ENCODE measurements at places on chromosomes 4 and X.
A peak's percentile ranks its signal among the peaks of the same experiment; 100 is the strongest.

GRCh38 chrX:31931225-31931624 lies 859.4 kb upstream of the FTHL17 start:
- ATAC-seq = no peak

DNA sequence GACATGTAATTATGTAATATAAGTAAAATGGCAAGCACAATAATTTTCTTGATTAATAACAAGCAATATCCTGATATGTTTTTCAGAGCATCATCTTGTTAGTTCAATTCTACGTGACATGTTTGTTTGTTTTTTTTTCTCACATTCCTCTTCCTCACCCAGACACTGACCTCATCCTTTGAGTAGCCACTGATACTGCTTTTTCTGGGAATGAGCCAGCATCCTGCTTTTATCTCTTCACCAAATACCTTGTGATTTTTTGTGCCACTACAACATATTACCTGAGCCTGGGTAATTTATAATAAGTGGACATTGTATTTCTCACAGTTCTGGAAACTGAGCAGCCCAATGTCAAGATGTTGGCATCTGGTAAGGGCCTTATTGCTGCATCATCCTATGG lies 484.0 kb downstream of the NAF1 start:
- no peak for ATAC-seq

DNA sequence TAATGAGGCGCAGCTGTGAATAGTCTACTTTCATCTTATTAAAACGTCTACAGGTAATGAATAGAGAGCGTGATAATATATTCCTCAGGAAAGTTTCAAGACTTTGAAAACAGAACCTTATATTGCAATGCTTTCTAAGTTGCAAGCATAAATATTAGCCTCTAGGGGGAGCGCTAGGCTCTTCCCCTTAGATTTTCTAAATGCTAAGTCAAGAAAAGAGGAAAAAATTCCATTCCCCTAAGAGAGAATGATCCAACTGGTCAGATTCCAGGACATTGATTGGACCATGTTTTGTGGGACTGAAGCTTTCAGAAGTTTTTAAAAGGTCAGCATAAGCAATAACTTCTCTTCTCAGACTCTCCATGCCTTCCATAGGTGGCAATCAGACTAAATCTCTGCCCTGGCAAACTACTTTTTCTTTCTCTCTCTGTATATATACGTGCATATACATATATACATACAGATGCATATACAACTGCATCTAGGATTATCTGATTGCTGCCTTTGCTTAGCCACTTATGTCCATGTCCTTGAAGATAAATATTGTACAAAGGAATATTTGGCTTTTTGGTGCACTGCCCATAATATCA lies 492.9 kb downstream of the INPP4B start:
- ATAC-seq = peak; percentile 58

DNA sequence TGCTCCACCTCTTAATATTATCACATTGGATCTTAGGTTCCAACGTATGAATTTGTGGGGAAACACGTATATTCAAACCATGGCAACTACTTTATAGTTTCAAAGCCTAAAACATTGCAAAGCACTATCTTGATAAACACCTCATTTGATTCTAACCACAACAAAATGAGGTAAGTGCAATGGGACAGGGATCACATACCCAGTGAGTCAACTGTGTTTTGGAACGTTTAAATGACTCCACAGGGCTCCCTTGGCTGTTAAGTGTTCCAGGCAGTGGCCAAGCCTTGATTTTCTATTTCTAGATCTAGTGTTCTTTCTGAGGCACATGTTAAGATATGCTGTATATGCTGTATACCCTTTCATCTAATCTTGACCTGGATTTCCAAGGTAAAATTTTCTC lies 54.5 kb upstream of the C1QTNF7 start:
- no peak for ATAC-seq

GRCh38 chr4:79883290-79883689 lies 189.7 kb downstream of the ANTXR2 start:
- ATAC-seq = peak; percentile 77

DNA sequence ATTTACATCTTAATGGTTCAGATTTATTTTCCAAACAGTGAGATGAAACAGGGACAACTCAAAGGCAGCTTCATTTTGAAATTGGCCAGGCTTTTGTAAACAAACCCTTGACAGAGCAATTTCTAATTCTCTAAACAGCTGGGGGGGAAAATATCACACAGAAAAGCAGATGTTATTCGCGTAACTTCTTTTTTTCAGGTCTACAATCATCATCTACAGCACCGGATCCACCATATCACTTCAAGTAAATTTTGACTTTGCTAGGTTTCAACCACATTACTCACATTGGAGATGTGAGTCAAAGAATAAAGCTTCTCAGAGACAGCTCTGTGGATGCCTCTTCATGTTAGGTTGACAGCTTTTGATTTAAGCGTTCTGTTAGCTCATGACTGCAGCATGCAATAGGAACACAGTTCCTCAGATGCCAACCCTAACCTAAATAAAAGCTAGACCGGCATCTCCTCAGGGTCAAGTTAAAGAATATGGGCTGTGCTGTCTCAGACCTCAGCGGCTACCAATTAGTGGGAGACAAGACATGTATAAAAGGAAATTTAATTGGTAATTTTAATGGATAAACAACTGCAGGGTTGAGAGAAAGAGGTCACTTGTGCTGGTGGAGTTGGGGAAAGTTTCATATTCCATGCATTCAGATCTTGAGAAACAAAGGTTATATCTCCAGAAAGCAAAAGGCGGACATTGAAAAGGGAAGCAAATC lies 26.8 kb downstream of the AMELX start:
- no peak for ATAC-seq

- ATAC-seq = no peak
These were observed 297.6 kb downstream of the IDS start for GRCh38 chrX:149207518-149207917.

DNA sequence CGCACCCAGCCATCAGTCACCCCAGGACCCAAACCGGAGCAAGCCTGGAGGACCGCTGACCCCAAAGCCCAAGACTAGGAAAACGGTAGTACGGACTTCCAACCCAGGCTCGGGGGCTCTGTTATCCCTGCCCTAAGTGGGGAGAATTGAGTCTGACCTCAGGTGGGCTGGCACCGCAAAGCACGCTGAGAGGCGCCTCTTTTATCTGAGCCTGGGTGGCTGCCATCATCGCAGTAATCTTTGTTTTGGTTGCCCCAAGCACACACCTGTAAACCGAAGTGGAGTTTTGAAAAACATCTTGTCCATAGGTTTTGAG lies 894 bp upstream of the SH3RF1 start:
- ATAC-seq = no peak

DNA sequence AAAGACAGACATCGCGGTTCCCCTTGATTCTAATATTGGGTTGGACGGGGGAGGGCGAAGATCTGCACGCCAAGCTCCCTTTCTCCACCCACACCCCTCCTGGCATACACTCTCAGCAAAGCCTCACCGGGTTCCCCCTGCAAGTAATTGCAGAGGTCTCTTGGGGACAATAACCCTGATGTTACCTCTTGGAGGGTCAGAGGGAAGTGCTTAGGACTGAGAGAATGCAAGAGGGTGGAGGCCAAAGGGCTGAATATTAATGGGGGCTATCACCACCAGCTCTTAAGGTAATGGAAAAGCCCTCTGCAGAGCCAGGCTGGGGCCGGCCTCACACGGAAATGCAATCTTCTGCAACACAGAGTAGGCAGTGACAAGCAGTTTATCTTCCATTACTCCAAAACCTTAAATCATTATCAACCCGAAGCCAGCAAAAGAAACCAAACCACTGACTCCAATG lies 344.1 kb upstream of the GATB start:
- ATAC-seq = peak; percentile 78
